ENCODE measurements at places on chromosomes 11 and 22.

DNA sequence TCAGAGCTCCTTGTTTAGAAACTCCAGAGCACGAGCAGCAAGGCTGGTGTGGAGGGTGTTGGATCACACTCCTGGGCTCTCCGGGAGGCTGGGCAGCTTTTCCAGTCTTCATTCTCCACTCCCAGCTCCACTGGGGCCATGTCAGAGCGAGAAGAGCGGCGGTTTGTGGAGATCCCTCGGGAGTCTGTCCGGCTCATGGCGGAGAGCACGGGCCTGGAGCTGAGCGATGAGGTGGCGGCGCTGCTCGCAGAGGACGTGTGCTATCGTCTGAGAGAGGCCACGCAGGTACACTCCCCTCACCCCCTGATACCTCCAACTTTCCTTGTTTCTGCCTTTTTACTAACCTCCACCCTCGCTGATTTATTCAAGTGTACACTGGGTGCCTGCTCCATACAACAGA is 4.5 kb downstream of the TAF6L start:
- DNase-seq, result no peak

- DNase-seq, result no peak
Measured at GRCh38 chr11:102920118-102920684, 35.3 kb downstream of the MMP13 start.

GRCh38 chr11:9158898-9159391 is 67.5 kb upstream of the SCUBE2 start:
- DNase-seq, result no peak

GRCh38 chr22:35421121-35421520 is 21.2 kb downstream of the MCM5 start:
- DNase-seq, result no peak

DNA sequence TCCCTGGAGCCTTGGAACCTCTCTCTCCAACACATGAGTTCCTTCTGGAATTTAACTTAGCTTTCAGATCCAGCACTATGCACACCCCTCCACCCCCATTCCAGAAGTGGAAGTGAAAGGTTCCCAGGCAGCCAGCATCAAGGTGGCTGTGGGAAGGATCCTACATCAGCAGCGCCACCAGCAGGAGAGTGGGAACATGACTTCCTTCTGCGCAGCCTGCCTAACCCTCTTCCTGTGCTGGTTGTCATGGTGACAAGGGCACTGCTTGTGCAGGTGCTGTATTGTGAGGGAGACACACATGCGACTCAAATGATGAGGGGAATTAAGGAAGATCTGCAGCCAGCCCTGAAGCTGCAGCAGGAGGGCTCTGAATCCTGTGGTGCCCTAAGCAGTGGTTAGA is 904.5 kb upstream of the API5 start:
- no peak for DNase-seq

GRCh38 chr11:75191330-75191717 is 40.4 kb downstream of the SLCO2B1 start:
- DNase-seq, result no peak

DNA sequence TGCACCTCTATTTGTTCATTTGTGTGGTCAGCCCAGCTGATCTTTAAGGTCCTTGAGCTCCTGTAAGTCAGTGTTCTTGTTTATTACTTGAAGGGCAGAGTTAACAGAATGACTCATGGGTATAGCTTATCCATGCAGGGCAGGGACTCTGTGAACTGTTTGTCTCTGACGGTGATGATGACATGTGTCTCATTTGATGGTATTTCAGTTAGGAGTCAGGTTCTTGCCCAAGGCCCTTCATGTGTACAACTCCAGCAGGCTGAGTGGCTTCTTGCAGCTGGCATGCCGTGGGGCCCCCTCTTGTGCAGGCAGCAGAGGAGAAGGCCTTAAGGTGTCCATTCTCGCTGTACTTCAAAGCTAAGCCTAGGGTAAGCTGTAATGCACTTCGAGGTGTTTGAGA is 165.1 kb downstream of the DBX1 start:
- DNase-seq, result no peak

DNA sequence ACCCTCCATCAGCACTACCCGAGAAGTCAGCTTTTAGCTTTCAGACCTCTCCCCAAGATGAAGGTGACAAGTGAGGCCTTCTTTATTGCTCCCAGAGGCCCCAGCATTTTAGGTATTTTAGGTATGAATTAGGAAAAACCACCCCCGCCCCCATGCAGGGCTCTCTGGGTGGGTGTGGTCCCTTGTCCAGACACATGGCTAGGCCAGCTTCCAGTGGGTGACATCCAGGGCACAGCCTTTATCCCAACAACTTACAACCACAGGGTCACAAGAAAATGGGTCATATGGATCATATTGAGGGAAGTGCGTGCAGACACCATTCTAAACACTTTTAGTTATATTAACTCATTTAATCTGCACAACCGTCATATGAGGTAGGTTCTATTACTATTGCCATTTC is 42.1 kb downstream of the RIBC2 start:
- no peak for DNase-seq

DNA sequence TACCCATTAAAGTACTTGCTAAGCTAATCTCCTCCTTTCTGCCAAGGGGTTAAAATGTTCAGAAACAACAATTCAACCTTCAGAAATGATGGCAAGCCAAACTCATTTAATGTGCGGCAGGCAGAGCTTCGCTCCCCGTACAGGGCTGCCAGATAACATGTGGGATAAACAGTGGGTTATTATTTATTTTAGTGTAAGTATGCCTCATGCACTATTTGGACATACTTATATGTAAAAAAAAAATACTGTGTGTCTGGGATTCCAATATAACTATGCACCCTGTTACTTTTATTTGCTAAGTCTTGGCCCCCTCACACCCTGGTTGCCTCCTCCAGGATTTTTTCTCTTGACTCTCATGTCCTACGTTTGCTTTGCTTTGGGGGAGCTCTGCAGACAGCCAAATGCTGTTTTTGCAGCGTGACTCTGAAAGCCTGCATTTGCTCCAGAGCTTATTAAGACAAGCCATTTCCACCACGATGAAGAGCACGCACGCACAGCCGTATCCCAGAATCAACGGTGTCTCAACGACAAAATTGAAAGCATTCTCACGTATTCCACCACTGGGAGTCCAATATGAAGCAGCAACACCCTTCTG is 86.5 kb upstream of the SHANK2 start:
- DNase-seq, result no peak

GRCh38 chr11:62573006-62573591 is 592 bp downstream of the EEF1G start:
- DNase-seq, result no peak

DNA sequence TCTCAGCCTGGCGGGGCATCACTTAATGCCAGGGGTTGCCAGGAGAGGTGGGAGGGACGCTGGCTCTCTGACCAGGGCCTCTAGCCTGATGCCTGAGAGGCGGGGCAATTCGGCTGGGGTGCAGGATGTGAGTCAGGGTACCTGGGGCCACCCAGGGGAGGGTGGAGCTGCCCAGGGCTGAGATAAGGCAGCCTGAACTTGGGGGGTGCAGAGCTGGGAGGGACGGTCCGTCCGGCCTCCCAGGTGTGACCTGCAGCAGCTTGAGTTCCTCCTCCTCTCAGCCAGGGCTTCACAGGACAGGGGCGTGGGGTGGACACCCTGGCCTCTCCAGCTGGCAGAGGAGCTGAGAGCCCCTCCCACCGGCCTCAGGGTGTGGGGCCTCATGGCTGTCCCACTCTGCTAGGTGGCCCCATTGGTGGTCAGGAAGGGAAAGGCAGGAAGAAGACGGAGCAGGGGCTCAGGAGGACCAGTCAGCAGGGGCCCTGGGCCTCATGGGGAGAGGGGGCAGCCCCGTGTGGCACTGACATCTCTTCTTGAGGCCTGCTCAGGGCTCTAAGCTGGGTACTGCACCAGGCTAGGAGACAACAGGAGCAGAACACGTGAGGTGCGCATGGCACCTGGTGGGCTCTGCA is 942 bp upstream of the RPS6KA4 start:
- peak; percentile 70 for DNase-seq

DNA sequence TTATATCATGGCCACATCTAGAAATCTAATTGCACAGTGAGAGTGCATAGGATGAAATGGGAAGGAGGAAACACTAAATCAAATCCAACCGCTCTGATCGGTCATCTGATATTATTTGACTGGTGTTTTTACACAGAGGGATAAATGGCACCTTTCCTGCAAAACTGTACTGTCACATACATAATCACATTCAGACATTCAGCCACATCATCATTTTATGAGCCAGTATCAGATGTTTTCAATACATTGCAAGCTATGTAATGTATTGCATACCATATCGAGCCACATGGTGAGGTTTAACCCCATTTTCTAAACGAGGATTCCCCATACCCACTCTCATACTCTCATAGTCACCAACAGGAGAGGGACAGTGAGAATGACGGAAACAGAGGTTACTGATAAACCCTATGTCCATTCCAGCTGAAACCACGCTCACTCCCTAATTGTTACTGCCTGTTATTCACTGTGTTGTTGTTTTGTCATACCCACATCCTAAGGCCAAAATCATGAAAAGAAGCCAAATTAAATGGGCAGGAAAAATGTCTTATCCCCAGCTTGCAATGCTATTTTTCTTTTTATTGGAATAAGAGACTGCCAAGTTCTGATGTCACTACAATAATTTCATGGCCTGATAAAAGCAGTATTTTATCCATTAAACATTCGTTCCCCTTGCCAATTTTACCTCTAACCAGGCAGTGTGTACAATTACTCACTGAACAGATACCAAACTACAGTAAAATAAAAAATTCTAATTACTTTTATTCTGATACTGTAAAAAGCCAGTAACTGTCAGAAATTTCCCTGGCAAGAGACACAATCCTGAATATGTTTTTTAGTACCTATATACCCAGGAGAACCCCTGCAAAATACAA is 9.0 kb downstream of the CDON start:
- no peak for DNase-seq

GRCh38 chr11:122900587-122901202 is 18.1 kb downstream of the JHY start:
- peak; percentile 50 for DNase-seq
